ENCODE measurements at places on chromosomes 7 and 10. TPM values are rescaled to one million over a fixed set of nuclear protein-coding genes. Genes with fewer than 3 reads are reported as not detected.

The LHFPL3 gene
- 0.43 TPM for total RNA-seq

DNA sequence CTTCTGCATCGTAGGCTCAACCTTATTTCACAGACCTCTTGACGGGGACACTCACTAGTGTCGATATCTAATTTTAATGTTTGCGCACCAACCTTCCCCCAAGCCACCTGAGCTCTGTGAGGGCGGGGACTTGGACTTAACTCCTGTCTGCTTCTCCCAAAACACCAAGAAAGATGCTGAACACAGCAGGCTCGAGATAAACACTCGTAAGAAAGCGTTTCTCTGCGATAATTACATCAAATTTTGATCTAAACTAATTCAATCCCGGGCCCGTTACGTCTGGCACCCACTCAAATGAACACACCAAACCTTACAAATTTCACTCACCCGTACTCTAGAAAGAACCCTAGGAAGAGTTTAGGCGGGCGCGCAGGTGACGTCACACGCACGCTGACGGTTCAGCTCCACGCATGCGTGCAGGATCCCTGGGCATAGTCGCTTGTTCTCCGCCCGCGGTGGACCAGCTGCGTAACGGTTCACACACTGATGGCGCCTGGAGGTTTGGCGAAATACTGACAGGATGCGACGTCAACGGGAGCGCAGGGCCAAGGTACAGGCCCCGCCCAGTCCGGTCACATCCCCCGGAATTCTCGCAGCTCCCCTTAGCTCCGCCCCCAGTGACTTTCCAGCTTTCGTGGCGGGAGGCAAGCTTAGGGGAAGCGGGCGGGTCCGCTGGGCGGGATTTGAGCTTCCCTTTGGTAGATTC lies at the start of gene POT1:
TSS of gene POT1 (minus strand) at position 359 of the 706 bp plus-strand sequence. CDS start 32,652 bp downstream, outside the sequence.
- no peaks in the 10 kb centered on the region for H3K4me1 ChIP-seq
- no peaks in the 10 kb centered on the region for H3K27me3 ChIP-seq
- H3K27ac ChIP-seq: peak within 1 kb of the TSS; percentile 86

The OPN1SW gene
- total RNA-seq: not detected

- no peaks in the 10 kb centered on the region for H3K4me1 ChIP-seq
- no peak overlapping the region for H3K27ac ChIP-seq
- no peak overlapping the region for H3K4me3 ChIP-seq
- no peaks in the 10 kb centered on the region for H3K36me3 ChIP-seq
Observed at GRCh38 chr7:13077466-13077865, 390.0 kb downstream of the ARL4A start.

GRCh38 chr10:125514206-125515162 lies 168.5 kb downstream of the TEX36 start:
- no peaks in the 10 kb centered on the region for H3K36me3 ChIP-seq
- no peak overlapping the region for H3K4me3 ChIP-seq
- H3K27me3 ChIP-seq: no peaks in the 10 kb centered on the region
- H3K27ac ChIP-seq: no peak overlapping the region
- H3K4me1 ChIP-seq: peaks cover 31% of the 10 kb centered on the region

- H3K36me3 ChIP-seq: no peaks in the 10 kb centered on the region
Observed at GRCh38 chr7:84941291-84941690, 245.6 kb downstream of the SEMA3D start.

- no peaks in the 10 kb centered on the region for H3K27me3 ChIP-seq
- H3K4me3 ChIP-seq: no peak overlapping the region
- no peak overlapping the region for H3K27ac ChIP-seq
- no peaks in the 10 kb centered on the region for H3K4me1 ChIP-seq
Observed at GRCh38 chr7:112665709-112666108, 124.5 kb downstream of the TMEM168 start.

- peaks cover 93% of the 10 kb centered on the region for H3K4me1 ChIP-seq
- H3K27ac ChIP-seq: peak overlapping the region; percentile 48
- H3K4me3 ChIP-seq: no peak overlapping the region
Observed at GRCh38 chr10:112986544-112987190, 36.6 kb downstream of the TCF7L2 start.

The ZNF655 gene
- total RNA-seq: 55.8 TPM

The CREB5 gene
- 1.7 TPM for total RNA-seq

The PRR15 gene
- 15.5 TPM for total RNA-seq

GRCh38 chr10:79136236-79137005 lies 67.7 kb downstream of the ZMIZ1 start:
- H3K27me3 ChIP-seq: no peaks in the 10 kb centered on the region
- no peak overlapping the region for H3K4me3 ChIP-seq
- H3K4me1 ChIP-seq: peaks cover 37% of the 10 kb centered on the region
- H3K36me3 ChIP-seq: no peaks in the 10 kb centered on the region
- H3K27ac ChIP-seq: no peak overlapping the region

DNA sequence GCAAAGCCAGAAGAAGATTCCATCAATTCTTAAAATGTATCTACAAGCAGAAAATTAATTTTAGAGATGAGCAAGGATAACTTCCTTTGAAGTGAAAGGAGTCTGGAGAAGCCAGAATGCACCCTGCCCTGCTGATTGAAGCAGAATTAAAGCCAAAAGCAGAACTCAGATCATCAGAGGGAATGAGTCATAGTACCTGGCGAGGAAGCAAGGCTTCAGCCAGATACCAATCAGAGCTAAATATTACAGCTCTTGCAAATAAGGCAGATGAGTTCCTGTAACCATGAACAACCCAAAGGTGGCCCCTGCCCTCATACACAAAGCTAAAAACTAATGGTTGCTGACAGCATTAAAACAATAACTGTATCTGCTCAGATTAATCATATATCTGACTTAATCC lies 10.4 kb downstream of the HTR7 start:
- no peak overlapping the region for H3K27ac ChIP-seq
- H3K36me3 ChIP-seq: peaks cover 10% of the 10 kb centered on the region
- no peaks in the 10 kb centered on the region for H3K27me3 ChIP-seq
- H3K4me3 ChIP-seq: no peak overlapping the region
- peaks cover 6% of the 10 kb centered on the region for H3K4me1 ChIP-seq

DNA sequence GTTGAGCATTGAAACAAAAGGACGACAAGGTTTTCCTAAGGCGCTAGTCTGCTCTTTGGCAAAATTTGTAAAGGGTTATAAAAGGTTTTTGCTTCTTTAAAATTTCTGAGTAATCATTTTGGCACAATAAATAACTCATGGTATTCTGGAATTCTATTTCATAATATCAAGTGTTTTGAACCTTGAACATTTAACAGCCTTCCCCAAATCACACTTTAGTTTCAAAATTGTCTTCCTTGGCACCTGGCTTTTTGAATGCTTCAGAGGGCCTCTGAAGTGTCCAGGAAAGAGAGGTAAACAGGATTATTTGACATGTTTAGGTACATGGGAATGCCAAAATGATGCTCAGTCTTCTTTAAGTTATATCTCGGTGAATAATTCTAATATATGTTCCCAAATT lies 220.8 kb downstream of the PHF14 start:
- H3K4me1 ChIP-seq: peaks cover 31% of the 10 kb centered on the region
- no peak for DNase-seq
- H3K4me3 ChIP-seq: no peak overlapping the region
- H3K27ac ChIP-seq: no peak overlapping the region
- H3K27me3 ChIP-seq: peaks cover 28% of the 10 kb centered on the region
- H3K36me3 ChIP-seq: no peaks in the 10 kb centered on the region

GRCh38 chr10:89118091-89118490 lies 89.0 kb downstream of the CH25H start:
- no peak overlapping the region for H3K4me3 ChIP-seq
- H3K27me3 ChIP-seq: no peaks in the 10 kb centered on the region
- H3K27ac ChIP-seq: no peak overlapping the region
- no peaks in the 10 kb centered on the region for H3K4me1 ChIP-seq
- DNase-seq: no peak

The RPEL1 gene
- not detected for total RNA-seq

DNA sequence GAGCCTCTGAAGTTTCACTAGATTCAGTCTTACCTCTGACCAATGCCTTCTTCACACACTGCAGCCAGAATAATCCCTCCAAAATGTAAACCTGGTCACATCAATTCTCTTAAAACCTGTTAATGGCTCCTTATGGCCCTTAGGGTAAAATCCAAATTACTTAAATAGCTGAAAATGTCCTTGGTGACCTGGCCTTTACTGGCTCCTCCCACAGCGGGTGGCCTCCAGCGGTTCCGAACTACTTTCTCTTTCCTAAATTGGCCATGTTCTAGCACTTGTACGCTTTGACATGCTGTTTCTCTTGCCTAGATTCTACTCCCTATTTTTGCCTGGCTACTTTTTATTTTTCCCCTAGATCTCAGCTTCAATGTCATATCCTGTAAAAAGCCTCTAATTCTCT lies 36.1 kb downstream of the AGK start:
- H3K4me1 ChIP-seq: peaks cover 56% of the 10 kb centered on the region
- H3K4me3 ChIP-seq: no peak overlapping the region
- peak overlapping the region; percentile 90 for H3K27ac ChIP-seq
- no peaks in the 10 kb centered on the region for H3K36me3 ChIP-seq

The MGAM2 gene
- total RNA-seq: 0.07 TPM

GRCh38 chr7:55775051-55775420 lies 87.5 kb downstream of the SEPTIN14 start:
- DNase-seq: peak; percentile 33
- no peaks in the 10 kb centered on the region for H3K27me3 ChIP-seq
- peak overlapping the region; percentile 39 for H3K4me3 ChIP-seq
- peaks cover 9% of the 10 kb centered on the region for H3K4me1 ChIP-seq
- H3K36me3 ChIP-seq: no peaks in the 10 kb centered on the region
- H3K27ac ChIP-seq: no peak overlapping the region

The LRRTM3 gene
- total RNA-seq: 0.21 TPM

GRCh38 chr10:71451754-71452153 lies 55.0 kb downstream of the CDH23 start:
- no peaks in the 10 kb centered on the region for H3K36me3 ChIP-seq
- H3K27ac ChIP-seq: no peak overlapping the region
- H3K27me3 ChIP-seq: no peaks in the 10 kb centered on the region
- no peak overlapping the region for H3K4me3 ChIP-seq
- H3K4me1 ChIP-seq: no peaks in the 10 kb centered on the region

GRCh38 chr7:117323305-117323850 lies 520 bp upstream of the WNT2 start:
- 0 out of 2 replicates have a peak, but pooled peaks cover 4% of the 10 kb centered on the region for H3K36me3 ChIP-seq
- peaks cover 93% of the 10 kb centered on the region for H3K27me3 ChIP-seq
- peak; percentile 51 for DNase-seq
- H3K27ac ChIP-seq: no peak overlapping the region
- peak overlapping the region; percentile 84 for H3K4me3 ChIP-seq

GRCh38 chr10:49023752-49024151 lies 84.1 kb upstream of the LRRC18 start:
- no peak overlapping the region for H3K27ac ChIP-seq
- no peak for DNase-seq
- no peaks in the 10 kb centered on the region for H3K36me3 ChIP-seq
- H3K27me3 ChIP-seq: no peaks in the 10 kb centered on the region
- no peak overlapping the region for H3K4me3 ChIP-seq
- H3K4me1 ChIP-seq: no peaks in the 10 kb centered on the region

DNA sequence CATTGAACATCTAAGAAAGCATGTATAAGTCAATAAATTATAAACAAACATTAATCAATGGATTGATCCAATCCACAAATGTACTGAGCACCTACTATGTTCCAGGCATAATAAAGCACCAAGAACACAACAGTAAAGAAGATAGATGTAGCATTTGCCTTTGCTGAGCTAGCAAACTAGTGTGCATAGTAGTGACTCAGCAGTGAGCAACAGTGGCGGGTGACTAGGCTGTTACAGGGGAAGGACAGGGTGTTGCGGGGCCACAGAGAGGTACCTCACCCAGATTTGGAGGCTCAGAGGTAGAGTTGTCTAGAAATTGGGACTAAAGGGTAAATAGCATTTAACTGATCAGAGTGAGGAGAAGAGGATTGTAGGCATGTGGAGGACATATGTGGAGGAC lies 83.6 kb downstream of the NXPH1 start:
- no peak for DNase-seq
- no peaks in the 10 kb centered on the region for H3K4me1 ChIP-seq
- no peaks in the 10 kb centered on the region for H3K27me3 ChIP-seq
- no peak overlapping the region for H3K4me3 ChIP-seq
- H3K36me3 ChIP-seq: no peaks in the 10 kb centered on the region
- no peak overlapping the region for H3K27ac ChIP-seq

GRCh38 chr10:61398366-61399129 lies 54.6 kb downstream of the TMEM26 start:
- DNase-seq: no peak
- no peaks in the 10 kb centered on the region for H3K36me3 ChIP-seq
- H3K4me1 ChIP-seq: no peaks in the 10 kb centered on the region
- H3K27me3 ChIP-seq: no peaks in the 10 kb centered on the region
- no peak overlapping the region for H3K4me3 ChIP-seq
- no peak overlapping the region for H3K27ac ChIP-seq

All from GM23338 (cell line).